Activated T-helper 1 cell treated with anti-CD3 and anti-CD28 coated beads, Interleukin-12 subunit alpha, Interleukin-12 subunit beta, Interleukin-2, Interleukin-4 antibody, amounts not matched to agents 30 ng/mL and 10 ng/mL and 1 ng/mL, durations not matched to agents 14 hours and 24 hours and 36 hours (primary cell): ENCODE measurements at places on chromosomes 5 and 9. TPM values are rescaled to one million over a fixed set of nuclear protein-coding genes. Genes with fewer than 3 reads are reported as not detected.

- DNase-seq, result no peak
Observed at GRCh38 chr5:65364907-65365306, 116.8 kb downstream of the ADAMTS6 start.

GRCh38 chr5:170434966-170435605 lies 45.9 kb upstream of the KCNMB1 start:
- peak; percentile 36 for DNase-seq

- DNase-seq, result no peak
Observed at GRCh38 chr9:131971482-131972074, 108.1 kb downstream of the MED27 start.

GRCh38 chr5:134432174-134432573 lies 20.5 kb upstream of the CDKN2AIPNL start:
- no peak for DNase-seq

DNA sequence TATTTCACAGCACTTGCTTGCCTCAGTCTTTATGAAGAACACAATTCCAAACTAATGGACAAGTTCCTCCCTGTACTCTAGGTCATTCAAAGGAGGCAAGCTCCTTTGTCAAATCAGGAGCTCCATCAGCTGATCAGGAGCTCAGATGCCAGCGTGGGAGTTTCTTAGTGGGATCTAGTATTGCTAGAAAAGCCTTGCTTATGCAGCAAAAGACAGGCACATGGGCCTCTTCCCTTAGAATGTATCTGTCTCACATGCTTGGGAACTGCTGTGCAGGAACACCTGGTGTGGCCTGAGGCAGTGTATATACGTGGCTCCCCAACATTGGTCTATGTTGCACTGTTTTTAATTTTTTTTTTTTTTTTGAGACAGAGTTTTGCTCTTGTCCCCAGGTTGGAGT lies 21.4 kb upstream of the HAVCR1 start:
- DNase-seq, result no peak

DNA sequence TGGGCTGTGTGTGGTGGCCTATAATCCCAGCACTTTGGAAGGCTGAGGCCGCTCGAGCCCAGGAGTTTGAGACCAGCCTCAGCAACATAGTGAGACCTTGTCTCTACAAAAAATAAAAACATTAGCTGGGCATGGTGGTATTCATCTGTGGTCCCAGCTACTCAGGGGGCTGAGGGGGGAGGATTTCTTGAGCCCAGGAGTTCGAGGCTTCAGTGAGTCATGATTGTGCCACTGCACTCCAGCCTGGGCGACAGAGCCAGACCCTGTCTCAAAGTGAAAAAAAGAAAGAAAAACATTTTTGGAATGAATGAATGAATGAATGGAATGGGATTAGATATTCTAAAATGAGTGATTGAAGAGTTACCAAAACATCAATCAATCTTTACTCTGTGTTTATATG lies 85.8 kb downstream of the FGF1 start:
- DNase-seq, result no peak

DNA sequence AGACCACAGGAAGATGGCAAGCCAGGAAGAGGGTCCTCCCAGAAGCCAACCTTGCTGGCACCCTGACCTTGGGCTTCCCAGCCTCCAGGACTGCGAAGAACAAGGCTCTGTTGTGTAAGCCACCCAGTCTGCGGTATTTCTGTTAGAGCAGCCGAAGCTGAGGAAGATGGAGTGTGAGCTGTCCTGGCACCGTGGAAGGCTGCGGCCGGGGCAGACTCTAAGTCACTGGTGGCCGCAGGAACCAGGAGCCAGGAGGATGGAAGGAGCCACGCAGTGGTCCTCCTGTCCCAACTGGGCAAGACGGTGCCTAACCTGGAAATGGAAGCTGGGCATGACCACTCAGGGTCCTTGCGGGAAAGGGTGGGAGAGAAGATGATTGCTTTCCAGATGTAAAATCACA lies 89.1 kb downstream of the ZNF354C start:
- DNase-seq, result no peak

DNA sequence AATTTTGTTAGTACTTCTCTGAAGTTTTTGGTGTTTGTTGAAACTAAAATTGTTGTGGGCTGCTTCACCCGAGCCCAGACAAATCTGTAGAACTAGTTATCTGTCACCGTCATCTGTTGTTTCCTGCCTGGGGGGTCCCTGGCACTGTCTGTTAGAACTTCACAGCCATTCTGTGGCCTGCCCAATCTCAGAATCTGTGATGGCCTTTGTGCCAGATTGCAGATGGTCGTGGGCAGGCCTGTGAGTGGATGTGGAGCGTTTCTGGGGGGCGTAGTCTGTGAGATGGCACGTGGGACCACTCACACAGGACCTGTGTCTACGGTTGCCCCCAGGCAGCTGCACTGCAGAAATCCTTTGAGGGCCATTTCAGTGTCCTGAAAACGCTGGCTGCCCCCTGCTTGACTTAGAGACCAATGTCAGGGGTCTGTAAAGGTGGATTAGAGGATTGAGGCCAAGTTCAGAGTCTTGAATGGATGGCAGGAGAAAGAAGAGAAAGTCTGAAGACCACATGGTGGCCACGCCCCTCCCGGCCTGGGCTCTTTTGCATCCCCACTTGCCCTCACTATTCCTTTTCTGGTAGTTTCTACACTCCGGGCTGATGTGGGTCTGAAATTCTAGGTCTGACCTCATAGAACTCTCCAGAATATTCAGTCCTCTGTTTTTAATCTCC lies 38.3 kb downstream of the TRIO start:
- DNase-seq, result no peak

DNA sequence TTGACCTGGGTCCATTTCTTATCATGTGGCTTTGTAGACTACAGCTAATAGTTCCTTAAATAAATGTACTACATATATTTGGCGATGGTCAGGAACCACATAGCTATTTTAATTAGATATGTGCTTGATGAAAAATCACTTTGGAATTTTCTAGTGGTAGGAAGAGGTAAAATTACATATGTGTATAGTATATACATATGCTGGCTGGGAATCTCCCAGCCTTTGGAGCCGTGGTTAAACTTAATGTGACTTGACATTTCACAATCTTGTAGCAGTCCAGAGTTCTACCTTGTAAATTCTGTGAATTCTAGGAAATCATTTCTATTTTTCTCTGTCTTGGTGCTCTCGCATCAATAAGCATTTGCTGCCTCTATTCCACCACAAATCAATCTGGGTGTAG lies 565.0 kb downstream of the DMRTA1 start:
- no peak for DNase-seq

The SLC12A7 gene
- total RNA-seq, result 24.4 and 26.6 TPM in 2 replicates

DNA sequence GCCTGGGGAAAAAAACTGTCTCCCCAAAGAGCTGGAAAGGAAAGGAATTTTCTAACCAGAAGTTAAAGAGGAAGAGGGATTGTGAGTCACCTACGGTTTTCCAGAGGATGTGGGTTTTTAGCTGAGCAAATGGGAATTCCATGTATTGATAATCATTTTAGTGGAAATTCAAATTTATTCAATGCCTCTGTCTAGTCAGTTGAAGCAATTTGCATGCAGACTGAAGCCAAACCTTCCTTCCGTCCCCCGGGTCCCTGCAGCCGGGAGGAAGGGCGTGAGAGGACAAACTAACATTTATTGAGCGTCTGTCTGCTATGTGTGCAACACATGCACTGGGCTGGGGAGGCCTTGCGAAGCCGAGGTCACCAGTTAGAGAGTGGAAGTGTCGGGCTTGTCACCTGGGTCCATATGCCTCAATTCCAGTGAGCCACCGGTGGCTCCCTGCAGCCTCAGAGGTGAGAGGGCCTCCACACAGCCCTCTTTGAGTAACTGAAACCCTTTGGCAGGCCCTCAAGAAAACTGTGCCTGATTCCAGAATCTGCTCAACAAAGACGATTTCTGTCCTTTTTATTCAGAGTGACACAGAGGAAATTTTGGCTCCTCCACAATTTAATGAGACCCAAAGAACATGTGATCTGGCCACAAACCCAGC lies 70.3 kb downstream of the COL27A1 start:
- no peak for DNase-seq

The CXCL14 gene
- total RNA-seq, result not detected in 2 replicates

GRCh38 chr9:125241863-125242739 lies 958 bp upstream of the HSPA5 start:
- DNase-seq, result no peak

The DRD1 gene
- not detected in 2 replicates for total RNA-seq

- no peak for DNase-seq
Observed at GRCh38 chr9:112035166-112035826, 138.7 kb downstream of the UGCG start.

The SPATA31C1 gene
- total RNA-seq, result not detected in 2 replicates

GRCh38 chr9:91157883-91158282 lies 203.8 kb downstream of the AUH start:
- no peak for DNase-seq

DNA sequence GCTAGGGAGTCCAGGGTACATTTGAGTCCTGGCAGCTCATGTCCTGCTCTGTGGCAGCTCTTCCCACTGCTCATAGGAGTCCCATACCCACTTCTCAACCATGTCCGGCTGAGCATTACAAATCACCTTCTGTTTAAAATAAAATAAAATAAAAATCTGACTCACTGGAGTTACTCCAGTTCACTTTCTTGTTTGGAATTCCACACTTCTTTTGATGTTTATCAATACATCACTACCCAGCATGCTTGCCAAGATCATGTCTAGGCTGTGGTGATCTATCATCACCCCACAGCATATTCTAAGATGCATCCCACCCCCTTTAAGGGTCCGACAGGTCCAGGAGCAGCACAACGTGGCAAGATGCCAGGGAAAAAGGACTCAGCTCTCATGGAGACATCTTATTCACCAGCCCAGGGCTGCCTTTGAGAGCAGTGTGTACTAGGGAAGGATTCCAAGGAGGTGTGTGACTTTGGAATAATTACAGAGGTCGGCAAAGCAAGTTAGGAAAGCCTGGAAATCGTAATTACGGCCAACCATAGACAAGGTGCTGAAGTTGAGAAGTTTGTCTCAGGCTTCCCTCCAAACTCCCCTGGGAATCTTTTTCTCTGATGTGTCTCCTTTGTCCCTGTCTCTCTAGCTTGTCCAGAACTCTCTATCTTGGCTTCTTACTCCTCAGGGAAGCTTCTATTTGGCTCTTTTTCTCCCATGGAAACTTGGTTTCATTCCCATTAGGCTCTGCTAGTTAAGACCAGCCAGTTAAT lies 111.4 kb upstream of the SLC1A3 start:
- no peak for DNase-seq

DNA sequence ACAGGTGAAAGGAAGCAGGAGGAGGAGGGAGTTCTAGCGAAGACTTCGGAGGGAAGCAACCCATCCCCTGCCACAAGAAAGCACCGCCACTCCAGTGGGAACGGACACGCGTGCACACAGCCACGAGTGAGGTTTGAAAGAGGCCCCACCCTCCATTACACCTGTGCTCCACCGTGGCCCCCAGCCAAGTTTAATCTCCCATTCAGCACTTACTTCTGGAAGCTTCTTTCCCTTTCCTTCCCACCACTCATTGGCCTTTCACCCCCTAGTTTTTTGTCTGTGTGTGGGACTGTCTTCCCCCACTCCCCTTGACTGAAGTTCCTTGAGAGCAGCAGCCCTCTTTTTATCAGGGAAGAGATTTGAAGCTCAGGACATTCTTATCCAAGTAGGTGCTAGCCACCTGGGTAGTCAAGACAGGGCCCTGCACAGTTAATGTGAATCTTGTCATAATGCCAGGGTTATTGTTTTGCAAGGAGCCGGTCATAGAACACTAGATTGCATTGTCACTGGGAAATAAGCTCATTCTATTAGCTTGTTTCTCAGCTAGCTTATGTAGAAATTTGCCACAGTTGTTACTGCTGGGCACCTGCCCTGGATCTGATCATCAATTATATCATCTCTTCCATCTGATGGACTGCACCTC lies 256.0 kb downstream of the DOCK8 start:
- no peak for DNase-seq

DNA sequence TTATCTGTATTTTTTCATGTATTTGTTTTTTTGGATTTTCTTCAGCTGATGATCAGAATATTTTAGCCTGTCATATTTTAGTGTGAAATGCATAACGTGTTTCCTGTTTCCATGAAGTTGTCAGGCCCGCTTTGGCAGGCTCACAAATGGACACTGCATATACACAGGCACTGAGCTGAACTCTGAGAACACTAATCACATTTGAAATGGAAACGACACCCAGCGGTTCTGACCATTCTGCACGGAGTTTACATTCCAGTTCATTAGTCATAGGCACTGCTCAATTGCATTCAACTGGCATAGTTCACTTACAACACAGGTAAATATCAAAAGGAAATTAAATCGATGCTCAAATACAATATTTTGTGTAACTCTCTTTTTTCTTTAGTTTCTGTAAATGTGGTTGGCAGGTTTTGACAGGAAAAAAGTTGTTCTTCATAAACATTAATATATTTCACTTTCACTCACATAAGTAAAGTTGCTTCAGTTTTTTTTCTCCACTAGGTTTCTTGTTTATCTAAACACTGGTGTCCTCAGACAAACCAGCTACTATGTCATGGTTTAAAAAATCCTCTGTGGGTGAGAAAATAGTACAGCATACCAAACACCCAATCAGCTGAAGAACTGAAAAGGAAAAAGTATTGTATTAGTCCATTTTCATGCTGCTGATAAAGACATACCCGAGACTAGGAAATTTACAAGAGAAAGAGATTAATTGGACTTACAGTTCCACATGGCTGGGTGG lies 559.0 kb upstream of the DAP start:
- no peak for DNase-seq

DNA sequence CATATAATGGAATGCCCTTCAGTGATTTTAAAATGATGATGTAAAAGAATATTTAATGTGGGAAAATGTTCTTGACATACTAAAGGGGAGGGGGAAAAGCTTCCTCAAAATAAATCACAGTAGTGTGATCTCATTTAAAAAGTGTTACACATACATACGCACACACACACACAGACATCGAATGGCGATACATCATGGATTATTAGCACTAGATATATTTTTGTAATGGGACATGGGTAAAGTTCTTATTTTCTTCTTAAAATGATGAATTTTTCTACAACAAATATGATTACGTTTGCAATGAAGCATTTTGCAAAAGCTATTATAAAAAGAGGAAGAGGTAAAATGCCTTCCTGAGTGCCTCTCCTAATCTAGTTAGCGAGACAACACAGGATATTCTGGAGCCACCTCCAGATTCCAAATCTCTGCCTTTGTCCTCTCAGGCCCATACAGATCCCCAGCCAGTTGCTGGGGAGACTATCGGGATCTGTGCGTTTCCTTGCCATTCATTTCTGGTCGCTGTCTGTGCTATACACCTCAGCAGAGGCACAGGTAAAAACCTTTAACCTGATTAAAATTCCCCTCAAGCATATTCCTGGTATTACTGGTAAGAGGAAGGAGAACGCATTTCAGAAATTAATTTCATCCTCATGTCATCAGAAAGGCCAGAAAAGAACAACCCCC lies 69.6 kb downstream of the SLC28A3 start:
- no peak for DNase-seq

The OGN gene
- not detected in 2 replicates for total RNA-seq

DNA sequence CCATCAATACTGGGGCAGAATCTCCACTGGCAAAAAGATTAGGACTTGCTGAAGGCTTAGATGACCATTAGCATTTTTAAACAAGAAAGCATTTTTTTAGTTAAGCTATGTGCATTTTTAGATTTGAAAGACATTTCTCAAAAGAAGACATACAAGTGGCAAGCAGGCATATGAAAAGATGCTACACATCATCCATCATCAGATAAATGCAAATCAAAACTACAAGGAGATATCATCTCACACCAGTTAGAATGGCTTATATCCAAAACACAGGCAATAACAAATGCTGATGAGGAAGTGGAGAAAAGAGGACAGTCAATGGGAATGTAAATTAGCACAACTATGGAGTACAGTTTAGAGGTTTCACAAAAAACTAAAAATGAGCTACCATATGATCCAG lies 195.6 kb upstream of the TNC start:
- DNase-seq, result no peak

The MOB3B gene
- 0.17 and 0.26 TPM in 2 replicates for total RNA-seq

- no peak for DNase-seq
Observed at GRCh38 chr5:2044041-2044440, 161.3 kb upstream of the IRX4 start.

- no peak for DNase-seq
Observed at GRCh38 chr5:58117542-58117941, 342.3 kb downstream of the PLK2 start.
